Endothelial cell (in vitro differentiated cells): ENCODE measurements at places on chromosomes 4 and X.

GRCh38 chrX:111609206-111609605 is 71.8 kb upstream of the ALG13 start:
- DNase-seq: no peak

GRCh38 chr4:126532527-126532926 is 1100.2 kb upstream of the INTU start:
- no peak for DNase-seq

- peak; percentile 27 for DNase-seq
Observed at GRCh38 chrX:129823115-129823514, 20.6 kb downstream of the ZDHHC9 start.

DNA sequence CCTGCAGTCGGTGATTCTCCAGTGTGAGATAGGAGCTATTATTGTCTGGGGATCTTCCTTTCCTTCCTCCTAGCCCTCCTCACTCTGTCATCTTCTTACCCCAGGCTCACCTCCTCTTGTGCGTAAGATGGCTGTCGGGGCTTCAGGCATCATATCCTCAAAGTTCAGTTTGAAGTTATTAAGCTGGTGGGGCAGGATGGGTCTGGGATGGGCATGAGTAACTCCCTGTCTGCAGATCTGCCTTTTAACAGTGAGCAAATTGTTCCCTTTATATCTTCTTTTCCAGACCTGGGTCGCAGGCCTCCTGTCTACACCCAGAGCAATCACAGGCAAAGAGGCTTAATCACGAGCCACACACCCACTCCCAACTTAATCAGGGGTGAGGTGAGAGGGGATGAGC is 900 bp upstream of the MTMR1 start:
- DNase-seq: no peak
